ENCODE measurements at places on chromosomes 5 and 9. TPM values are rescaled to one million over a fixed set of nuclear protein-coding genes. Genes with fewer than 3 reads are reported as not detected.

Gene TNFAIP8
- 26.7 TPM for total RNA-seq

Gene HACD4
- total RNA-seq = 1.2 TPM

GRCh38 chr5:170479484-170479883 lies 24.3 kb upstream of the KCNIP1 start:
- no peak overlapping the region for H3K27ac ChIP-seq
- no peaks in the 10 kb centered on the region for H3K27me3 ChIP-seq
- H3K4me1 ChIP-seq = no peaks in the 10 kb centered on the region

Gene GDA
- total RNA-seq = 60.4 TPM

Gene GLRA1
- not detected for total RNA-seq

DNA sequence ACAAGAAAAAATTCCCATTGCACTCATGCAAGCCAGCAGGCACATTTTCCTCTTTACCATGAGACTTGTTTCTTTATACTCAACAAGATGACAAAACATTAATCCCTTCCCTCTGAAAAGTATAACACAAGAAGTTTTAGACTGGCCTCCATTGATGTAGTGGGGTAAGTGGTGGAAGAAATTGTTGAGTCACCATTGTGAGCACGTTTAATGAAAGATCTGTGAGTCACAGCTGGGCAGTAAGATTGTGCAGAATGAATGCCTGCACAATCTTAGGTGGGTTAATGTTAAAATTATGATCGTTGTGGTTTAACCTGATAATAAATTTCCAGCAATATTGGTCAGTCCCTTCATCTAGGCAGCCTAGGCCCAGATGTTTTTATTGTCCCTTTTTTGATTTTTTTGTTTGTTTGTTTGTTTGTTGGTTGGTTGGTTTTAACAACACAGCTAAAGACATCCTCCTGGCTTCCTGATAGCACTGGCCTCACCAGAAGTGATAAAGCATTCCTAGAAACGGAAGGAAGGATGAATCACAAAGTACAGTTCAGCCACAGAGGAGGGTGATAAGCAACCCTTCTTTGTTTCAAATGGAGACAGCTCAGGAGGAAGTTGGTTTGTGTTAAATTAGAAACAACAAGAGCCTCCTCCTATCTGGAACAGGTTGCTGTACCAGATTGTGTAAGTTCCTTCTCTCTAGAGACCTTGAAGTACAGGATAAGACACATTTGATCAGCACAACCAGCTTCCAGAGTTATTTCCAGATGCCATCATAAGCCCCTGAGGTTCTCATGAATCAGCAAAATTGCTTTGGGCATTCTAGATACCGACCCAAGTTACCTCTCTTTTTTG lies 40.3 kb downstream of the SLC24A2 start:
- no peaks in the 10 kb centered on the region for H3K36me3 ChIP-seq
- no peak overlapping the region for H3K27ac ChIP-seq
- H3K4me3 ChIP-seq = no peak overlapping the region
- no peak for DNase-seq
- H3K4me1 ChIP-seq = no peaks in the 10 kb centered on the region
